Stimulated activated CD8-positive, alpha-beta memory T cell treated with anti-CD3 and anti-CD28 coated beads, Interleukin-15, amount 100 ng/mL, for 1 hour (primary cell): ENCODE measurements at places on chromosomes 4 and X.

- no peak for DNase-seq
These were observed 188.9 kb upstream of the AFF2 start for GRCh38 chrX:148311544-148311943.

DNA sequence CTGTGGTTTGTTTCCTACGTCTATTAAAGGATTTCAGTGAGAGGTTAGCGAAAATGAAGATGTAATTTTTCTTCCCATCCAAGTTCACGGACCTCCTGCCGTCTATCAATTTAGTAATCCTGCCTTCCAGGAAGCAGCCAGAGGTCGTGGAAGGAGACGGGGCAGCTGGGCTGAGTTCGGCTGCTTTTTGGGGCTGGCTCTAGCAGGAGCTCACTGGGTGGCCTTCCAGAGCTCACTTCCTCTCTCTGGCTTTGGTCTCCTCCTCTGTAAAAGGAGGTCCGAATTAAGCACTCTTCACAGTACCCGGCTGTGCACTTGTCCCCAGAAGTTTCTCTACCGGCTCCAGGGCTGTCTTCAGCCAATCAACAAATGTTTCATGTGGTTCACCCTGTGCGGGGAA, 295.4 kb downstream of the BCOR start:
- no peak for DNase-seq

- no peak for DNase-seq
These were observed 96.8 kb upstream of the NLGN4X start for GRCh38 chrX:6325437-6325836.

DNA sequence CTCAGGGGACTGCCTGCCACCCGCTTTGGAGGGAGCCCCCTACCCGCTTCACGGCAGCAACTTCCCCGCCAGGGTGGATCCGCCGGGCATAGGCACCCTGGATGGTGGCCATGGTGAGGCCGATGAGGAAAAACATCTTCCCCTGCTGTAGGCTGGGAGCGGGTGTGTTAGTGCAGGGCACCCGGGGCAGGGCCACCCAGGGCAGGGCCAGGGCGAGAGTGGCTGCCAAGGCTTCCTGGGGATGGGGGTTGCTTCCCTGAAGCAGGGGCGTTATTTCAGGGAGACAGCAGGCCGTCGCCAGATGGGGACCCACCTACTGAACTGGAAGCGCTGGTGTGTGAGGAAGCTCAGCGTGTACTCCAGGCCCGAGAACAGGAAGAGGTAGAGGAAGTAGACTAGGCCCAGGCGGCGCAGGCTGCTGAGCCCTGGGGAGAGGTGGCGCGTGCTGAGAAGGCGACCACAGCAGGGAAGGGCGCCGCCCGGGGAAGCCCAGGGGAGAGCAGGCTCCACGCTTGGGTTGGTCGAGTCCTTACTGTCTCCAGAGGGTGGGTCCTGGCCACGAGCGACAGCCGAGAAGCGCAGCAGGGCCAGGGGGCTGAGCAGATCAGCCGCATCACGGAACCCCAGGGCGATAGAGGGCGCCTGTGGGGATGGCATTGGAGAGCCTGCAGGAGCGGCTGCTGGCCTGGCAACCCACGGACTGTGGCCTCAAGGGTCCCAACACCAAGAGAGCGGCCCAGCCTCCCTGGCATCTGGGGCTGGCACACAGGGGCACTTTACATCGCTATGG, 31.5 kb downstream of the NOP14 start:
- DNase-seq: no peak

- DNase-seq: no peak
These were observed 119.4 kb downstream of the GRIA3 start for GRCh38 chrX:123303429-123303828.

GRCh38 chr4:111136438-111136837, 513.6 kb upstream of the PITX2 start:
- no peak for DNase-seq

DNA sequence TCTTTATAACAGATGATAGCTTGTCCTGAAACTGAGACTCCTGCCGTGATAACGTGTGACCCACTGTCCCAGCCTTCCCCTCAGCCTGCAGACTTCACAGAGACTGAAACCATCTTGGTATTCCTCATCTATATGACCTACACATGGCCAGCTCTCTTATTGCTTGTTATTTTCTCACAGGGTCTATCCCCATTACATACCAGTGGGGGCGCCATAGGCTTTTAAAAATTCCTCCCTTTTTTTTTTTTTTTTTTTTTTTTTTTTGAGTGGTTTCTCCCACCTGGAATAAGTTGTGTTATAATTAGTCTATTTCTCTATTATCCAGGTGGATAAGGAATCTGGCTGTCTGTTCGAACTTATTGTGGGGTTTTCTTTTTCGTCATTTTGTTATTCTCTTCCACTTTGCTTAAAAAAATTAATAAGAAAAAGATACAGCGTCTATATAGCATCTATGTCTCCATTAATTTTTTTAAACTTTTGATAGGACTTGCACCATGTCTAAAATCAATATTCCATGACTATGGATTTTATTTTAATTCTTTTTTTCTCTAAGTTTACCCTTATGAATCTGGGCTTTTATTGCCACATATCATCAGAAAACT, 47.2 kb downstream of the GYG2 start:
- no peak for DNase-seq
